ENCODE measurements at places on chromosomes 3 and 15.

DNA sequence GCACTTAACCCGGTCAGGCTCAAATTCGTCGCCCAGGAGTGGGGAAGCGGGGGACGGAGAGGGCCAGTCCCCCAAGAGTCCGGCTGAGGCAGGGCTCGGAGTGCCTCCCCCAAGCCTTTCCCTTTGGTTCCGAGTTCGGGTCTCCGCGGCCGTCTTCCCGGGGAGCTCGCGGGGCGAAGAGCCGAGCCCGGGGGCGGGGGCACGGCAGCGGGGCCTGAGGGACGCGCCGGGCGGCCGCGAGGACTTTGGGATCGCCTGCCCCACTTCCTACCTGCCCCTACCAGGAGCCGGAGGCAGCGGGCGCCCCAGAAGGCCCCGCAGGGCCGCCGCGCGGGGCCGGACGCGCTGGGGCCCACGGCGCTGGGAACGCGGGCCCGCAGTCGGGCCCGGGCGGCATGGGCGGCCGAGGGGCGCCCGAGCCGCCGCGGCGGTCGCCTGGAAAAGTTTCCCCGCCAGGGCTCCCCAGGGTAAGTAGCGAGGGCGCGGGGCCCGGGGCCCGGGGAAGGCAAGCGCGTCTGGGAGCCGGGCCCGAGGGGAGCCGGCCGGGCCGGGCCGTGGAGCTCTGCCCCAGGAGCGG is 2.8 kb downstream of the FURIN start:
- DNase-seq: no peak

DNA sequence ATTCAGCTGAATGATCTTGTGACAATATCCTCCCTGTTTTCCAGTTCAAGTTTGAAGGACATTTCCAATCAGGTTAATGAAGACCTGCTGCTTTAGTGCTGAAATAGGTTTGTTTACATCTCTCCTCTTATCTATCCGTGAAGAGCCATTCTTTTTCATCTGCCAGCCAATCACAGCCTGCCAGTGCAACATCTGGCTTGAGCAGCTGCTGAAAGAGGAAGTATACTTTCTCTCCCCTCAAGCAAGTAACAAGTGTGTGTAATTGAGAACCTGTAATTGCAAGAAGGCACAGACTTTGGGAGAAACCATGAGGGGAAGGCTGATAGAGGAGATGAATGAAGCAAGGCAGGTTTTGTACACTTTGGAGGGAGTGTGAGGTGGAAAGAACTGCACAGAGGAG is 404.3 kb downstream of the AGBL1 start:
- no peak for DNase-seq

GRCh38 chr15:70047386-70048197 is 50.1 kb downstream of the TLE3 start:
- DNase-seq: no peak

- DNase-seq: no peak
Measured at GRCh38 chr3:128933213-128933921, 53.9 kb downstream of the ACAD9 start.

DNA sequence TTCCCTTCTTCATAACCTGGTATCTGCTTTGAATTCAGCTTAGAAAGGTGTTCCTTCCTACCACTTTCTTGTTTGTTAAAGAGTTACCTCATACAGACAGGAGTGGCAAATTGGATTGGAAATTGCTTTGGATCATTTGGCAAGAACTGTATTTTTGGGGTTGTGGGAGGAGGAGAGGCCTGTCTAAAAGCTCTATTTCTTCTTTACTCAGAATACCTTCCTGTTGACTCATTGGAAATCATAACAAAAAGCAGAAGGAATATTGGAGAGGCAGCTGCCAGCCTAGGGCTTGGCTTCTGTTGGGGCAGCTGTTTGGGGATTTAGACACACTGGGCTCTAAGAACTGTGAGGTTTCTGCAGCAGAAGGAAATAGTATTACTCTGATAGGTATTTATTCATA is 14.2 kb downstream of the IQGAP1 start:
- DNase-seq: no peak

DNA sequence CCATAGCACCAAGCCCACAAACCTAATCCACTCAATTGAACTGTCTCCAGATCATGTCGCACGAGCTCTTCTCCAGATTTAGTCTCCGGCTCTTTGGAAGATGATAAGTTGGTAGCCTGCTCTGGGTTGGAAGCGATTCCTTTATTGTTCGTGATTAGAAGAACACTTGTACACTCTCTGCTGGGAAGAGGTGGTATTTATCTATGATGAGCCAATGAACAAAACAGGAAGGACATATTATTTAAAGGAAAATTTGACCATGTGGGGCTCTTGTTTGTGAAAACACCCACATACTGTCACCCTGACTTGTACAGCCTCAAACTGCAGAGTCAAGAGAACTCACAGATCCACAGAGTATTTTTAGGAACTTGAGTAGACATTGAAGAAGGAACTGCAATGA is 54.4 kb downstream of the MYZAP start:
- DNase-seq: no peak

DNA sequence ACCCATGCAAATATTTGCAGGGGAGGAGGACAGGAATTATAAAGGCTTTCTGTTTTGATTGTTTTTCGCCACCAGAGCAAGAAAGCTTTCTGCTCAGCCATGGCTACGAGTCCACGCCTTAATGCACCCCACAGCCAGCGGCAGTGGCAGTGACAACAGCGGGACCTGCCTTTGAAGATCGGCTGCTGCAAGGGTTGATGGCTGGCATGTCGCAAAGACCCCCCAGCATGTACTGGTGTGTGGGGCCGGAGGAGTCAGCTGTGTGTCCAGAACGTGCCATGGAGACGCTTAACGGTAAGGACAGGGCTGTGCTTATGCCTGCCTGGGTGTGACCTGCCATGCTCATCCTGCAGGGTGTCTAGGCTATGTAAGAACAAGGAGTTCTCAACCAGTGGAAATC is 5.3 kb downstream of the LRRK1 start:
- no peak for DNase-seq

GRCh38 chr3:32302601-32303398 is 64.3 kb downstream of the CMTM8 start:
- DNase-seq: no peak

GRCh38 chr3:171142985-171143384 is 116.5 kb upstream of the SLC2A2 start:
- no peak for DNase-seq

DNA sequence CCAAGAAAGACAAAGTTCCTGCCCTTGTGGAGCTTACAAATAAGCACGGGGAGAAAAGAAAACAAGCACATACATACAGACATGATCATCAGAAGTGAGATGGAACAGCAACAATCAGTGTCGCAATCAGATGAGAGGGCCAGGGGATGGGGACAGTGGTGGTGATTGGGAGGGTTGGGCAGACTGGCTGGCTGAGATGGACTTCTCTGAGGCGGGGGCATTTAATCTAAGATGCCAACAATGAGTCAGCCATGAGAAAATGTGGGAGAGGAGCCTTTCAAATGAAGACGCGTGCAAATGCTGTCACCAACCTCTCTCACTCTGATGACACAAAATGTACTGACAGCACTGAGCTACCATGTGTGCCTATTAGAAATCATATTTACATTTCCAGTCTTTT is 81.4 kb downstream of the NCEH1 start:
- no peak for DNase-seq

DNA sequence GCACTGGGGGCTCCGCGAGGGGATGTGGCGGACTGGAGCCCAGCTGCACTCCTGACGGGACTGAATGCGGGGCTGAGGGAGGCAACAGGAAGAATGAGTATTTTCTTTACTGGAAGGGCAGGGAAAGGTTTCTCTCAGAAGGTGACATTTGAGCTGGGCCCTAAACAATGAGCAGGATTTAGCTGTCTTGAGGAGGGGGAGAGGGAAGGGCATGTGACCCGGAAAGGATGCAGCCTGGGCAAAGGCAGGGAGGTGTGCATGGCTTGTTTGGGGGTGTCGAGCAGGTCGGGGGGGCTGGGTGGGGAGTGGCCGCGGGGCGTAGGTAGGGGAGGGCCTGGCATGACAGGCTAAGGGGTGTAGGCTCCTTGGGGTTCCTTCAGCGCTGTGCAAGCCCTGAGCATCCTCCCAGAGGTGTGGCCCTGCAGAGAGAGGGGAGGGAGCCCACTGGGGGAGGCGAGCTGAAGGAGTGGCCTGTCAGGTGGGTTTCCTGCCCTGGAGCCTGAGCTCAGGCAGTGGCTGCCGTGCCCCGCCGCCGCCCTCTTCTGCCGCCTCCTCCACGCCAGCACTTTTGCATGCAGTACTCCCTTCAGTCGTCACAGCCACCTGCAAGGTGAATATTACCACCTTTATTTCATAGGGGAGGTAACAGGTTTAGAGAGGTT is 17.2 kb upstream of the ANKDD1A start:
- DNase-seq: no peak

- DNase-seq: no peak
Measured at GRCh38 chr3:197793247-197793646, 2.2 kb downstream of the LRCH3 start.

GRCh38 chr3:69232482-69232881 is 110.1 kb upstream of the LMOD3 start:
- no peak for DNase-seq

GRCh38 chr3:149288655-149289054 is 44.8 kb downstream of the TM4SF18 start:
- no peak for DNase-seq

DNA sequence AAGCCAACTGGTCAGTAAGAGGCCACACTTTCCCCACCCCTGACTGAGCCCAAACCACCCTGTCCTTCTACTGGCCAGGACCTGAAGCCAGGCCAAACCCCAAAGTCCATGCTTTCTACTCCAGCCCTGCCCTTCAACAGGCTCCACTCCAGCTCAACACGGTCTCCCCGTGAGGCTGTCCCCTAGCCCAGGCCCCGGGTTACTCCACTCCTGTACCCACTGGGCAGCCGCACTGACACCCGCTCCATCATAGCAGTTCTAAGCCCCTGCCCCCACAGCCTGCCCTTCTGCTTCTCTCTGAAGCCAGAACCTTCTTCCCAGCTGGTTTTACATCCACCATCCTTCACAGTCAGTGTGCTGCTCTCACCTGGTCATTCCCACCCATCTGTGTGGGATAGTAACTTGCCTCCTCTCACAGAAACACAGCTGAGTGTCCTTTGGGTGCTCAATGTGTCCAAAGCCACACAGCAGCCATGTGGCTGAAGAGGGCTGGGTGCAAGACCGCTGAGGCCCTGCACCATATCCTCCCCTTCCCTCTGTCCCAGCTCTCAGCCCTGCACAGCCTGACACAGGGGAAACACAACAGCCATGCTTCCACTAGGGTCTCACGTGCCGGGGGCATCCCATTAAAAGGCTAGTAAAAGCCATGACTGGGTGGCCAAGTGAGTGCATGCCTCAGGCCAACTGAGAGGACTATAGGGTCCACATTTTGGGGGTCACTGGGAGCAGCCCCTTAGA is 38.1 kb downstream of the TLE3 start:
- DNase-seq: no peak

GRCh38 chr15:98612490-98613110 is 35.7 kb upstream of the IGF1R start:
- DNase-seq: no peak

DNA sequence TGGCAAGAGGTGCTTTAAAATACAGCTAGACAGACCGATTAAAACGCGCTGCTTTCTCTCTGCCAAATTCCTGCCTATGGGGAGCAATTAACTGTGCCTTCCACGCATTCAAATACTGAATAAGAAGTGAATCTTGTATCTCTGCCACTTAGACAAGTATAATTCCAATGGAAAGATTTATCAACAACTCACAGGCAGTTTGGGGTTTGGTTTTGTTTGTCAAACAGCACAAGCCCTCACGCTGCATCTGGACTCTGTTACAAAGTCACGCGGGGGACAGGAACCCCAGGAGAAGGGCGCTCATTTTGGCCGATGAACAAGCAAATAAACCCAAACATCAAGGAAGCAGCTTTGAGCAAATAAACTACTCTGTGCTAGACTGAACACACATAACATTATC is 61.8 kb upstream of the TMCO5A start:
- DNase-seq: no peak

- no peak for DNase-seq
Measured at GRCh38 chr3:27607370-27607769, 114.8 kb downstream of the EOMES start.

DNA sequence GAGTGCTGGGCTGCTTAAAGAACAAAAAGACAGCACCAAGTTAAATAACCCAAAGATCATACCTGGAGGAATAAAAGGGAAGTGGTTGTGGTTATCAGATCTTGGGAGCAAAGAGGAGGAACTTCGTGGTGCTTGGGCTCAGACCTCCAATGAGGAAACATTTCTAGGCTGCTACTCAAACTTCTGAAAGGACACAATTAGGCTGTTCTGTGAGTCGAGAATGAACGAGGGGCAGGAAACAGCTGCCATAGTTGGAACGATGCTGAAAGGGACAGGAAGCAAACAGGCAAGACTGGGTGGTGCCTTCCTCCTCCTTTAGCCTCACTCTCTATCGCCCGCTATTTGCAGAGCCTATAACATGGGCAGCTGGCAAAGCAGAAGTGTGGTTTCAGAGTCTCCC is 276.3 kb upstream of the ARRDC4 start:
- no peak for DNase-seq

DNA sequence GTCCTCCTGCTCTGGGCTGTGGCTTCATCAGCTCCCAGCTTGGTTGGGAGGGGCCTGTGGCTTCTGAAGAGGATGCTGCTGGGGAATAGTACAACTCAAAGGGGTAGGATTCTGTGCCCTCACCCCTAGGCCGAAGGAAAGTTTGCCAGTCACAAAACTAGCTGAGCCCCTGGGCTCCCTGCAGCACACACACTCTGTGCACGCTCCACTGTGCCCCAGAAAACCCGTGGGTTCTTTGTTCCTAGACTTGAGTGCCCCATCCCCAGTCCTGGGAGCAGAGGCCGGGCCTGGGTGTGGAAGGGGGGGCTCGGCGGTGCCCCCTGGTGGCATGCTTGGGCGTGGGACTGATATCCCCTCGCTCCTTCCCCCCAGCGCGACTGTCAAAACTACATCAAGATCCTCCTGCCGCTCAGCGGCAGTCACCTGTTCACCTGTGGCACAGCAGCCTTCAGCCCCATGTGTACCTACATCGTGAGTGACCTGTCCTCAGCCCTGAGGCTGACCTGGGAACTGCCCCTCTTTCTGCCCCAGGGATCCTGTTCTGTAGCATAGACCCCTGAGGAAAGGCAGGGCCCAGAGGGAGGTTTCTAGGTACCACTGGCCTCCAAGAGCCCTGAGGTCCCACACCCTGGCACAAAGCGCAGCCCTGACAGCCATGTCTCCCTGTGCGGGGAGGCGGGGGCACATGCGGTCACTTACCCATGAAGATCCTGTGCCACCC is 14.2 kb downstream of the CIB1 start:
- DNase-seq: no peak

- no peak for DNase-seq
Measured at GRCh38 chr3:43316783-43317460, 30.6 kb downstream of the SNRK start.

- no peak for DNase-seq
Measured at GRCh38 chr3:33722626-33723370, 4.7 kb upstream of the CLASP2 start.

Data from putamen (tissue), 1 donor.